ENCODE measurements at places on chromosomes 6 and 20. TPM values are rescaled to one million over a fixed set of nuclear protein-coding genes. Genes with fewer than 3 reads are reported as not detected.

The ATXN1 gene
- 15.9 TPM for total RNA-seq

The PABPC1L gene
- 3.3 TPM for total RNA-seq

The DLL1 gene
- total RNA-seq, result 1.8 TPM

The PDE7B gene
- total RNA-seq, result 48.0 TPM

The SRSF6 gene
- total RNA-seq, result 53.7 TPM

The RFX6 gene
- not detected for total RNA-seq

The KIF6 gene
- total RNA-seq, result not detected

The DDR1 gene
- total RNA-seq, result 7.4 TPM

The STMN3 gene
- 3.1 TPM for total RNA-seq

The WASF1 gene
- total RNA-seq, result 10.2 TPM

DNA sequence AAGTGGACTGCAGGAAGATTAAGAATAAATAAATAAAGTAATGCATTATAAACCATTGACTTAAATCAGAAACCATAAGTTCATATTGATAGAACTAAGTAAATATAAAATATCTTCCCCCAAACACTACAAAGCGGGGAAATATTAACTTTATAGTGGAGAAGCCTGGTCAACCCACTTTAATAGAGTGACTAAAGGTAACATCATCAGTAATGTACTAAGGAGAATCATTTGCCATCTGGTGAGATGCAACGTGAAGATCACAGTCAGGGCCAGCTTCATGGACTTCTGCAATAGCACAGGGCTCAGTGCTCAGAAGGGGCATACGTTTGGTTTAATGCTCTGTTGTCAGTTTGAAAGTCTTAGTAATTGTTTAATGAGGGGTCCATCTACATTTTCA is 58.8 kb upstream of the CD83 start:
- no peak for DNase-seq

- no peak for DNase-seq
These were observed 5.4 kb upstream of the PRDM1 start for GRCh38 chr6:106080763-106081095.

- DNase-seq, result no peak
These were observed 199.8 kb downstream of the TENT5A start for GRCh38 chr6:81552644-81553043.

DNA sequence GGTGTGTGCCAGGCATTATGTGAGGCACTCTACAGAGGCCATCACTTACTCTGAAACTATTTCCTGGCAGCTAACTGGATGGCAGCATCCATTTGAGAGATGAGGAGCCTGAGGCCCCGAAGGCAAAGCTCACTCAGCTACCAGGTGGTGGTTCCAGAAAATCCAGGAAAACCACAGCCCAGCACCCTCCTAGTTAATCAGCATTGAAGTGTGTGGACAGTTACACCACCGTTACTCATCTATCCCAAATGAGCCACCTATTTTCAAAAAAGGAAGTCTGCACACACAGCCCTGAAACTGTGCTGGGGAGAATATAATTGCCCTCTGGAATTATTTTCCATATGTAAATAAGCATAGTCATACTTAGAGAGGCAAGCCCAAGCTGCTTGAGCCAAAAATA is 67.4 kb downstream of the CNBD2 start:
- no peak for DNase-seq

- no peak for DNase-seq
These were observed 12.9 kb upstream of the MCM3 start for GRCh38 chr6:52297433-52297832.

- DNase-seq, result no peak
These were observed 41.4 kb upstream of the MLN start for GRCh38 chr6:33845031-33845745.

DNA sequence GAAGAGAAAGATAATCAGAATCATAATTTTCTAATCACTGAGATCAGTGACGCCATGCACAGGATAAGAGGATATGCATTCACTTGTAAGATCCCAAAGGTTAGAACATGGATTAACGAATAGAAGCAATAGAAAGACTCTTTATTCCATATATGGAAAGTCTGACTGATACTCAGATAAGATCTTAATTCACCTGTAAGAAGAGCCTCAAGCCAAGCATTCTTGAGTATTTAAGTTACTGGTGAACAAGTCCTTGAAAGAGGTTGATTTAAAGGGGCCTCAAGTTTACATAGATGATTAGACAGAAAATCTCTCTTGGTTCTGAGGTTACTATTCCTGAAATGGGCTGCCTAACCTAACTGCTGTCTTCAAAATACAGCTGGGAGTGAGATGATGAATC is 53.8 kb upstream of the MTRF1L start:
- DNase-seq, result no peak

DNA sequence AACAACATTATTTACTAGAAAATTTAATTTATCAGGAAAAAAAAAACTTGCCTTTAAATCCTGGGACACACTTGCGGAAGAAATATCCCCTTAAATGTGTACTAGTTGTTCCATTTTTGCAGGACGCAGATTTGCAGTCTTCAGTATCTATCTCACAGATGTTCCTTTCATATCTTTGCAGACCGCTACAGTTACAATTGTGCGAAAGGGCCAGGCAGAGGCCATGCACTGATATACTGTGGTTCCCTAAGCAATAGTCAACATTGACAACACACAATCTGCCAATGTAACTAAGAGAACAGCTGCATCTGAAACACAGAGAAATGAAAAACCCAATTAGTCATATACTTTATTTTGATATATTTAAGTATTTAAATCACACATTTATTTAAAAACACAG is 411.2 kb downstream of the EYS start:
- DNase-seq, result no peak

DNA sequence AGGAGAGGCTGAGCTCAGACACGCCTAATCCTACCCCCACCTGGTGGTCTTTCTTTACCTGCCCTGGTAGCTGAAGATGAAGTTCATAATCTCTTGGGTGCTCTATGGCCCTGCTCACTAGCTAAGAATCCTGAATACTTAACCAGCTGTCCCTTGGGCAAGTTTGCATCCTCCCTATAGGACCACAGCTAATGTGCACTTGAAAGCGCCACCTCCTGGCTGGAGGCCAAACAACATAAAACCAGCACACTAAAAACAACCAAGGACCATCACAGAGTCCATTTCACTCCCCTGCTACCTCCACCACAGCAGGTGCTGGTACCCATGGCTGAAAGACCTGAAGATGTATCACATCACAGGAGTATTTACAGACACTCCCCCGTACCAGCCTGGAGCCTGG is 155.5 kb upstream of the SLC24A3 start:
- DNase-seq, result no peak

GRCh38 chr20:38927902-38928578 is 1.8 kb downstream of the FAM83D start:
- DNase-seq, result no peak

DNA sequence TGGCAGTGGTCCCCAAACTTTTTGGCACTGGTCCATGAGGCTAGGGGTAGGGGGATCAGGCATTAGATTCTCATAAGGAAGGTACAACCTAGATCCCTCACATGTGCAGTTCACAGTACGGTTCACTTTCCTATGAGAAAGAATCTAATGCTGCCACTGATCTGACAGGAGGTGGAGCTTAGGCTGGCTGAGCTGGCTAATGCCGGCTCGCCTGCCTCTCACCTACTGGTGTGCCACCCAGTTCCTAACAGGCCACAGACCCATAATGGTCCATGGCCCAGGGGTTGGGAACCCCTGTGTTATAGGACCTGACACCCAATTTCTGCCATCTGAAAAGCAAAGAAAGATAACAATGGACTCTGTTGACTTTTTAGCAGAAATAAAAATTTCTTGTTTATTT is 199.6 kb downstream of the GMPR start:
- DNase-seq, result no peak

DNA sequence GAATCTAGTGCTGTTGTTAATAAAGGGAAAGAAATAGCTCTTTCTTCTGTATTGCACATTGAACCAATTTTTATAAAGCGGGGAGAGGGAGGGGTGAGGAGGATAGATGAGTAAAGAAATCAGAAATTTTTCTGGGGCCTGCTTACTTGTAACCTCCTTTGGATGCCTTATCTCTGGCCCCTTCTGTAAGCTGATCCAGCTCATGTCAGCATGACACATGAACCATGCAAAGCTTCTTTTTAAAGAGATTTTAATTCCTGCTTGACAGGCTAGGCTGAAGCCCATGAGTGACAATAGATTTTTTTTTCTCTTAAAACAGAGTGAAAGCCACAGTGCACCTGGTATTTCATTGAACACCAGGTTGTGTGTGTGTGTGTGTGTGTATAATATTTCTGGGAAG is 325.3 kb downstream of the PRL start:
- no peak for DNase-seq

DNA sequence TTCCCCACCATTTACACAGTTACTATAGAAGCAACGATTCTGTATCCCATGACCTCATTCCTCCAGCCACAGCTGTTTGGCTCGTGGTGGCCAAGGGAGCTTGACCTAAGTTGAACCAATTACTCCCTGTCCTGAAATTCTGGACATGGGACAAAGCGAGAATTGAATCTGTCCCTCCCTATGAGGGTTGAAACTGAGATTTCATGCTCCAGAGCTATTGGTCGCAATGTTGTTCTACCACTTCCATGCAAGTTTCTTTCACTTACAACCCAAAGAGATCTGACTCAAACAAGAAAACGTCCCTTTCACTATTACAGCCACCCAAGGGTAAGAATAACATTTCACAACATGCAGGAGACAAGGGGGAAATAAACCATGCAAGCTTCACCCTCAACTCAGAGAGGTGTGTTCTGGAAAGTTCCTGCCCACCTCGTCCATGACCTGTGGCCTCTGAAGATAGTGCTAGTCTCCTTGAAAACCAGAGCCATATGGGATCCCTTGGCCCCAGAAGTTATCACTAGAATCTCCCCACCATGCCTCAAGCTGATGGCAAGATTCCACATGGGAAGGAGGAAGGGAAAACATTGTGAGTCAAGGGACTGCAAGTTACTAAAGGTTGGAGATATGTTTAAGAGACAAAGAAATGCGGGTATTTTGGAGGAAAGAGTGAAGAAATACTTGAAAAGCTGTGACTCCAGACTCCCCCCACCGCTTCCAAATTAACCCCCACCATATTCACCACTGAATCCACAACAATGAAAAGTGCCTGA is 74.5 kb upstream of the SRSF6 start:
- no peak for DNase-seq

DNA sequence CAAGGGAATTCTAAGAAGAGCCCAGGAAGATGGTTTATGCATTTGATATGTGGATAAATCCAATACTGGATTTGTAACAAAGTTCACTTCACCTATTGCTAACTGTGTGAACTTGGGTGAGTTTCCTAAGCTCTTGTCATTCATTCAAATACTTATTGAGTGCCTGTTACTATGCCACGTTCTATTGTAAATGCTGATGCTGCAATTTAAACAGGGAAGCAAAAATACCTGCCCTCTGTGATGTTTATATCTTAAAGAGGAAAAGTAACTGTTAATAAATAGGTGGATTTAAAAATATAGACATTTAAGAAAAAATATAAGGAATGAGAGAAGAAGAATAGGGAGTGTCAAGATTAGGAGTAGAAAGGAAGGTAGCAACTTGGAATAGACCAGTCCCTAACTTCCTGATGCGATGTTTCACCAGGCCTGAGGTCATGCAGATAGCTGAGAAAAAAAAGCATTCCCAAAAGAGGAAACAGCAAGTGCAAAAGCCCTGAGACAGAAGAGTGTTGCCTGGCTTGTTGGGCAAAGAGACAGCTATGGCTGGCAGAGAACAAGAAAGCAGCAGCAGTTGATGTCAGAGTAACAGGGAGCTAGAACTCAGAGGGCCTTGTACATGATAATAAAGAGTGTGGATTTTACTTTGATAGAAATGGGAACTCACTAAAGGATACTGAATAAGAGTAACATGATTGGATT is 54.3 kb upstream of the TCF21 start:
- no peak for DNase-seq

- no peak for DNase-seq
These were observed 159.5 kb upstream of the PTPN1 start for GRCh38 chr20:50350510-50351249.

GRCh38 chr20:9999645-10000044 is 35.1 kb upstream of the ANKEF1 start:
- no peak for DNase-seq

DNA sequence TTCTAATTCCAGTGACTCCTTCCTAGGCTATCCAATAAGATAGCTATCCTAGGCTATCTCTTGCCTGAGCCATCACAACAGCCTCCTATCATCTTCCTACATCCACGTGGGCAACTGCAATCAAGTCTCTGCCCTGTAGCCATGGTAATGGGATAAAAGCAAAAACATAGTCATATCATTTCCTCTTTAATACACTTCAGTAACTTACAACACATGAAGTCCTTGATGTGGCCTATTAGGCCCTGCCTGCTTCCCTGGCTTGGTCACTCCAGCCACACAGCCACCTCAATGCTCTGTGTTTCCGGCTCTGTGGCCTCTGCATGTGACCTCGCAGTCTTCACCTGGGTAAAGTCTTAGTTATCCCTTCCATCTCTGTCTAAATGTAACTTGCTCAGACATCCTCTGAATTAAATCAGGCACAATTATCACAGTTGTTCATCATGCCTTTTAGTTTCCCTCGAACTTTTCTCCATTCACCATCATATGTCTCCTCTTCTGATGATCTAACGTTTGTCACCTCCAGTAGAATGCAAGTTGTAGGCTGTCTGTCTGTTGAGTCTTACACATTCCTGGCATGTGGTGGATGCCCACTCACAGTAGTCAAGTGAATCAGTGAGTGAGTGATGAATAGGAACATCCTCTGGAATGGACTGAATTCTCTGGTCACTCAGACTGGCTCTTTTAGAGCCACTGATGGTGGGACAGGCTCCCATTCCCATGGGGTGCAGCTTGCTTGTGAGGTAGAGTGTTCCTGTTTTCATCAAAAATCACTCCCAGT is 229.4 kb downstream of the TBC1D7 start:
- no peak for DNase-seq

- no peak for DNase-seq
These were observed 46.2 kb downstream of the TTI1 start for GRCh38 chr20:37986873-37987601.

DNA sequence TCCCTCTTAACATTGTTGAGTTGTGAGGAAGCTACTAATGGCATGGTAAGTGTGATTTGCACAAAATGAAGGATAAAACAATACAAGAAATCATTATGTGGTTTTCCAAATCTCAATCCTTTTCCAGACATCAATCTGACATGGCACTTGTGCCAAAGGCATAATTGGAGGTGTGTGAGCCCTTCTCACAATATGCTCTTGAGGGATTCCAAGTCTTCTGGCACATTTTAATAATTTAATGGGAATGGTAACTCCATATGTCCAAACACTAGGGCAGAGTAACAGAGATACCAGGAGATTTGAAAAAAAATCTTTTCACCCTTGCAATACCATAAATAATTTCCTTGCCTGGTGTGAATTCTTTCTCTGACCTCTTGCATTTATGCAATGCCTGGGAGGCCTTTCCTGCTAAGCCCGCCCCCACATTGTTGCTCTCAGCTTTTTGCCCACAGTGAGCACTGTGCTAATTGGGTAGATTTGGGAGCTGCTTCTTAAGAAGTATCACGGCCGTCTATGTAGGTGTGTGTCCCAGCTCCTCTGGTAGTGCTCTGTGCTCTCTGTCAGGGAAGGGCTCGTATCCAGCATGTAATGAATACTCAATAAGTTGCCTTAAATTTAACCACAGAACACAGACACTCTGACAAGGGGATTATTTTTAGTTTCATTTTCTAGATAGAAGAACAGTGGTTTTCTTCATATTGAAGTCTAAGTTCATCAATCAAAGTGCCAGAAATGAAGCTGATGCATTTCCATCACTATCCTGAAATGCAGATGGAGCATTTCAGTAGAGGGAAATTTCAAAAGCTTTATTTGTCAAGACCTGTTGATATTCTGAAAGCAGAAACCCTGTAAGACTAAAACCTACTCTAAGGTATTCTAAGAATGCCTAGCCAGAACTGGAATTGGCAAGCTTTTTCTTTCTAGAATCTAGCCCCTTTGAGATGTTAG is 54.4 kb upstream of the CEP85L start:
- no peak for DNase-seq
